Activated naive CD4-positive, alpha-beta T cell treated with anti-CD3 and anti-CD28 coated beads, Interleukin-2, amount 50 U/mL, for 16 hours (primary cell): ENCODE measurements at places on chromosomes 11 and 22.

GRCh38 chr22:18103527-18104269 lies 6.9 kb upstream of the TUBA8 start:
- no peak for DNase-seq

GRCh38 chr11:65454311-65454695 lies 31.7 kb downstream of the NEAT1 start:
- DNase-seq: no peak

- no peak for DNase-seq
These were observed 155.5 kb upstream of the PITPNB start for GRCh38 chr22:28074526-28074925.

DNA sequence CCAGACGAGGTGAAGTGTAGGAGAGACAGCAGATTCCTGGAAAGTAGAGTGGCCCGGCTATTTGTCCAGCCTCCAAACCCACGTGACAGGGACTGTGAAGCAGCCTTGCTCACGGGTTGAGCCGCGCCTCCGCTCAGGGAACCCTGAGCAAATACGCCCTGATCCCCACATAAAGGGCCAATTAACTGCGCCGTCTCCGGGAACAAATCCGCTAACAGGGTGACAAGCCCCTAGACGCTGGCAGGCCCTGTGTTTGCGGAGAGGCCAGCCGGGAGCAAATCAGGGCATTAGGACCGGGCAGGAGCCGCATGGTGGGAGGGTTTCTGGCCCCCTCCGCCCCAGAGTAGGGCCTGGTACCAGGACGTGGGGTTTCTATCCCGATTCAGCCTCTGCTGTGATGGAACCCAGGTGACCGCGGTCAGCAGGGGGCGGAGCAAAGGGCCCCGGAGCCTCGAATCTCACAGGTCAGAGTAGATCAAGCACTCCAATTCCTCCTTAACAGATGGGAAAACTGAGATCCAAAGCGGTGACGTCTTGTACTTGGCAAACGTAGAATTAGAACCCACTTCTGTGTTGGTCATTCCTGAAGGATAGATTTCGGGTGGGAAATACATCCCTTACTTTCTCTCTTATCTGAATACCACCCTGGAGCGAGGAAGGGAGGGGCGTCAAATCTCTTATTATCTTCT lies 2.0 kb upstream of the ROBO3 start:
- DNase-seq: no peak

DNA sequence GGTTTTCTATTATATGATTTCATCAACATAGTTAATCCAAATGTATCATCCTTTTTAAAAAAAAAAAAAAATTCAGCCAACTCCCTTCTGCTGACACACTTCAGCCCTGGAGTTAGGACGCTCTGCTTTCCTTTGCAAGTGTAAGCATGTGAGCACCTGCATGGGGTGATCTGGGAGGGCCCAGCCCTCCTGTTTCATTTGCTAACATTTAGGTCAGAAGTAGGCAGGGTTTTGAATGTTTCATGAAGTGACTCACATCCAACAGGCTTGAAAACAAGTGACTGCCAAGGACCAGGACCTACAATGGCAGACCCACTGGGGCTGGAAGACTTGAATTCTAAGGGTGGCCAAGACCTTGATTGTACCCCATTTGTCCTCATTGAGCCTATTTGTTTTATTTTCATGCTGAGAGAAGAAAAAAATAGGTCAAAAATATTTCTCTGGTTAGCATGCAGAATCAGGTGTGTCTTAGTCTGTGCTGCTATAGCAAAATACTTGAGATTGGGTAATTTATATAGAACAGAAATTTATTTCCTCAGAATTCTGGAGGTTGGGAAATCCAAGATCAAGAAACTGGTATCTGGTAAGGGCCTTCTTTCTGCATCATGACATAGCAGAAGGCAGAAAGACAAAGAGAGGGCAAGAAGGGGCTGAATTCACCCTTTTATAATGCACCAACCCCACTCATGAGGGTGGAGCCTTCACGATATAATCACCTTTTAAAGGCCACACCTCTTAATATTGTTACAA lies 137.6 kb downstream of the CD44 start:
- DNase-seq: no peak
